ENCODE measurements at places on chromosomes 3 and 15. TPM values are rescaled to one million over a fixed set of nuclear protein-coding genes. Genes with fewer than 3 reads are reported as not detected.

Gene CHRM5
- not detected for total RNA-seq

GRCh38 chr3:88032245-88032644, 26.6 kb downstream of the CGGBP1 start:
- DNase-seq, result no peak

GRCh38 chr15:78103406-78104118, 11.2 kb downstream of the SH2D7 start:
- DNase-seq, result no peak

DNA sequence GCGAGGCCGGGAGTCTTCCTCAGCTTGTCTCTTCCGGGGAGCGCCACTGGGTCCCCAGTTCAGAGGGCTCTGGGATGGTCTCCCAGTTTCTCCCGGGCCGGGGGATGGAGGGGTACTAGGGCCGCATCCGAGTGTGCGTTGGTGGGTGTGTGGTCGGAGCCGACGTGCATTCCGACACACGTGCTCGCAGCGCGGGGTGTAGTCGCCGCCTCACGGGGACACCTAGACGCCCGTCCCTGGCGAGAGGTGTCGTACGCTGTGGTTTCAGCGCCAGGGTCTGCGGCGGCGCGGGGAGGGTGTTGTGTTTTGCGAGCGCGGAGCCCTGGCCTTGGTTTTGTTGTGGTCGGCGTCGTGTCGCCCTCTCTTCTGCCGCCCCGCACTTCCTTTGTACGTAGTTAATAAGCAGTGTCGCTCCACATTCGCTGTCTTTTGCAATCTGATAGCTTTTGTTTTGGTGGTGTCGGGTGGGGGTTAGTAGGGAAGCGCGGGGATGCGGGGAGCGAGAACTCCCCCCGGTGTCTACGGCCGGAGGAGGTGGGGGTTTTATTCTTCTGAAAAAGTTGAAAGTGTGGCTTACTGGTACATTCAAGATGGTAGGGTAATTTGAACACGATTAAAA, 2.2 kb downstream of the IGF1R start:
- DNase-seq, result no peak

- DNase-seq, result peak; percentile 64
Observed at GRCh38 chr3:10400050-10400748, 79.3 kb upstream of the SEC13 start.

Gene ATP13A5
- total RNA-seq, result 0.03 TPM

DNA sequence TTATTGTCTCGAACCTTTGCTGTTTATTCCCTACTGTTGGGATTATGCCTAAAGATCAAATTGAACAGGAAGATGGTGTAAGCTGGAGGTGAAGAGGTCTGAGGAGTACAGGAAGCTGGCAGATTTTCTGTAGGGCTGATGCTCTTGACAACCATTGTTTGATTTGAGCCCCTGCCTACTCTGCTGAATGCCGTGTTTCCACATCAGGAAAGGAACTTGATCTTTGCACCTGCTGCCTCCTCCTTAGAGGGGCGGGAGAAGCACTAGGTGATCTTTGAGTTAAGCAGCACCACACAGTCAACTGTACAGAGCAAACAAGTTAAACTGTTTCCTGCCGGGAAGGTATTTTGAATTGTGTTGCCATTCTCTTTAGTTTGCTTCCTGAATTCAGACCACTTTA, 364.6 kb upstream of the EPHA6 start:
- DNase-seq, result no peak

GRCh38 chr3:55601366-55602080, 114.4 kb upstream of the WNT5A start:
- DNase-seq, result no peak

GRCh38 chr15:49923671-49924070, 195.4 kb downstream of the ATP8B4 start:
- no peak for DNase-seq

- no peak for DNase-seq
Observed at GRCh38 chr15:63195569-63196015, 6.2 kb downstream of the RAB8B start.

DNA sequence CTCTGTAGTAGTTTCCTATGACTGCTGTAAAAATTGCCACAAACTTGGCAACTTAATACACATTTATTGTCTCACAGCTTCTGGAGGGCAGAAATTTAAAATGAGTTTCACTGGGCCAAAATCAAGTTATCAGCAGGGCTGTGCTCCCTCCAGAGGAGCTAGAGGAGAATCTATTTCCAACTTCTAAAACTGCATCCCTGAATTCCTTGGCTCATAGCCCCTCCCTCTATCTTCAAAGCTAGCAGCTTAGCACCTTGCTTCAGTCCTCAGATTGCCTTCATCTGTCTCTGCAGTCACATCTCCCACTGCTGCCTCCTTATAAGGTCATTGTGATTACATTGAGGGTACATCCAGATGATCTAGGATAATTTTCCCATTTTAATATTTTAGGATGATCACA, 17.8 kb upstream of the GADL1 start:
- no peak for DNase-seq

Gene PRICKLE2
- total RNA-seq, result 1.7 TPM

DNA sequence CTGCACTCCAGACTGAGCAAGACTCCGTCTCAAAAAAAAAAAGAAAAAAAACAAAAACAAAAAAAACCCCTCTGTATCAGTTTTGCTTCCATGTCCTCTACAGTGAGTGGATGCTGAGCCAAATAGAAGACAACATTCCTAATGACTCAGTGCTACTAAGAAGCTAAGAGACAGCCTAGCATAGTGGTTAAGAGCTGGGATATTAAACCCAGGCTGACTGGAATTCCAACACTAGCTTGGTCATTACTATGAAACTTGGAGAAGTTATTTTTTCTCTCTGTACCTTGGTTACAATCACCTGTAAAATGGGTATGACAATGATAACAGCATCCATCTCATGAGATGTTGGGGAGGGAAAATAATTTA, 60.9 kb upstream of the PYGO1 start:
- DNase-seq, result no peak

DNA sequence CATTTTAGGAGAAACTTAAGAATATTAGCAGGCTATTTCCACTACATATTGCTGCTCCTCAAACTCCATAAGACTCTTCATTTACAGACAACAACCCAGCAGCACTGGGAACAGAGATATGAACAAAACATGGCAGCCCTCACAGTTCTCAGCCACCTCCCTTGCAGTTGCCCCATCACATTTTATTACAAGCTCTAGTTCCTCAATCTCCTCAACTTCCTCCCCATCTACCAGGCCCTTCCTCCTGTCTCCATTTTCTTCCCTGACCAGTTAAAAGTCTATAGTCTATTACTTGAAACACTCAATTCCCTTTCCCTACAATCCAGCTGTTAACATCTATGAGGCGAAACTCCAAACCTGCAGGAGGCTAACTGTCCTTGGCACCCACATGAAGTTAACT, 412.5 kb downstream of the TBC1D5 start:
- no peak for DNase-seq

Gene STRIT1
- not detected for total RNA-seq

- DNase-seq, result no peak
Observed at GRCh38 chr3:183295211-183295610, 42.2 kb downstream of the B3GNT5 start.

GRCh38 chr3:168847291-168847883, 751.7 kb upstream of the GOLIM4 start:
- peak; percentile 11 for DNase-seq

DNA sequence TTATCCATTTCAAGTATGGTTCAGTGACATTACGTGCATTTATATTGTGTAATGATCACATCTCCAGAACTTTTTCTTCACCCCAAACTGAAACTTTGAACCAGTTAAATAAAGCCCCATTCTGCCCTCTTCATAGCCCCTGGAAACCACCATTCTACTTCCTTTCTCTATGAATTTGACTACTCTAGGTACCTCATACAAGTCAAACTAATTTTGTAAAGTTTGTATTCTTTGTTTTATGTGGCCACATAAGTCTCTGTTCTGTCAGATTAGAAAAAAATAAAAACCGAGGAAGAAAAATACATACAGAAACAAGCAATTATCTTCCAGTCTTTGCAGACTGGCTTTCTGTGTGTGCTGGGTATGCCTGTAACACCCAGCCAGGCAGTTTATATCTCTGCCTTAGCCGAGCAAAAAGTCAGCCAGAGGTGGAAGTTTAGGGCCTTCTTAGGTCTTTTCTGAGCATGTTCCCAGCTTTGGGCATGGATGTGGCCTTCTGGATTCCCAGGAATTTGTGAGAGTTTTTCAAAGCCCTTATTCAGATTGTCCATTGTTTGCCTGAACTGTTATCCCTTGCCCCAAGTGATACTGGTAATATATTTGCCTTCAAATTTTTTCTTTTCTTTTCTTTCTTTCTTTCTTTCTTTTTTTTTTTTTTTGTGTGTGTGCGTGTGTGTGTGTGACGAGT, 6.0 kb upstream of the GRAMD1C start:
- DNase-seq, result no peak

GRCh38 chr3:53023072-53023823, 22.6 kb downstream of the SFMBT1 start:
- no peak for DNase-seq

DNA sequence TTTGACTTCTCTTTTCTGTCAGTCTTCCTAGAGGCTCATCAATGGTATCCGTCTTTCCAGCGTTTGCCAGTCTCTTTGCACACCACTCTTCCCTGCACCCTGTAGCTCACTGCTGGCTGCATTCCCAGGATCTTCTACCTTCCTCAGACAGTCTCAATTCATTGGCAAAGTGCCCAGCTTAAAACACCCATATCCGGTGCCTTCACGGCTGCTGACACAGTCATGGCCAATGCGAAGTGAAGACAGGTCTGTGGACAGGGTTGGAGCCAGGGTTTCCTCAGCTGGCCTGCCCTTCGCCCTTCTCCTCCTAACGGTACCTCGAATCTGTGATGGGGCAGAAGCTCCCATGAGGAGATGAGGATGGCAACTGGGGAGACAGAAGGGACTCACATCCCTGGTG, 36.1 kb downstream of the PTH1R start:
- no peak for DNase-seq

DNA sequence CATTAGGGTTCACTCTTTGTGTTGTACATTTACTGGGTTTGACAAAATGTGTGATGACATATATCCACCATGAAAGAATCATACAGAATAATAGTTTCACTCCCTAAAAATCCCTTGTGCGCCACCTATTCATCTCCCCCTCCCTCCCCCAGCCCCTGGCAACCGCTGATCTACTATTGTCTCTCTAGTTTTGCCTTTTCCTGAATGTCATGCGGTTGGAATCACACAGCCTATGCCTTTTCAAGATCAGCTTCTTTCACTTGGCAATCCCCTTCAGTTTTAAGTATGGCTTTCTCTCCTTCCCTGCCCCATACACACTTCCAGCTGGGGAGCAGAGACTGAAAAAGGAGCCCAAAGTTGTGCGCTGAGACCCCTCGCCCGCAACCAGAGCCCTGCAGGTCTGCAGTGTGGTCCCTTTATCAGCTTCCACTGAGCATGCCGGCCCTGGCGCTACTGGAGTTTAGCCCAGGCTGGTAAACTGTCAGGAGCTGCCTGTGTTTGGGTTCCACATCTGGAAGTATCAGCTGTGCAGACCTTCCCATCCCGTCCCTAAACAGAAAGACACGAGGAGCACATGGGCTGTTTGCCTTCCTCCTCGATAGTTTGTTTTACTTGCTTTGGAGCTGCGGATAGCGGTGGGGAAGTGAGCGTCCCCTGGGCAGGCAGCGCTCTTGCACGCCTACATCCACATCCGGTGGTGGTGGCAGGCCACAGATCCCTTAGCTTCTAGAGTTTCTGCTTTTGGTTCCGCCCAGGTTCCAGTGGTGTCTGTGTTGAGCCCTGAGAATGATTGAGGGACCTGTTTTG, 12.3 kb downstream of the BOC start:
- DNase-seq, result no peak

- DNase-seq, result no peak
Observed at GRCh38 chr15:69060041-69060481, 45.6 kb downstream of the NOX5 start.

- DNase-seq, result no peak
Observed at GRCh38 chr3:2511356-2511755, 412.7 kb downstream of the CNTN4 start.

GRCh38 chr15:73697033-73697467, 12.9 kb downstream of the CD276 start:
- DNase-seq, result peak; percentile 78

DNA sequence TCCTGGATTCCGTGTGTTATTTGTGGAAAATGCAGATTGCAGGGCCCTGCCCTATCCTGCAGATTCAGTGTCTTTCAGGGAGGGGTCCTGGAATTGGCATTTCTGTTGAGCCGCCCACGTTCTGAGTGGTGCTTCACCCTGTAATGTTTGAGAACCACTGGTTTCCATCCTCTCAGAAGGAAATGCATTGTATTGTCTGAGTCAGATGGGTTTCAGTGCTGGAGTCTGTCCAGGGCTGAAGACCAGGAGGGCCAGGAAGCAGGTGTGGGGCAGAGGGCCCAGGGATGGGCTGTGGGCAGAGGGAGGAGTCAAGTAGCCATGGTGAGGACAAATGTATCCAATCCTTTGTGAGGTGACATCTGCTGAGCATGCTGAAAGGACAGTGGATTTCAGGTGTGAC, 123.8 kb downstream of the SV2B start:
- DNase-seq, result no peak

Gene CISH
- 1.6 TPM for total RNA-seq

GRCh38 chr3:37963016-37963415, 27.6 kb upstream of the VILL start:
- DNase-seq, result no peak

GRCh38 chr3:140571836-140572235, 106.0 kb upstream of the TRIM42 start:
- no peak for DNase-seq

GRCh38 chr3:66485291-66485968, 15.4 kb downstream of the LRIG1 start:
- DNase-seq, result no peak

GRCh38 chr3:41580274-41580959, 381.1 kb downstream of the CTNNB1 start:
- DNase-seq, result peak; percentile 51

DNA sequence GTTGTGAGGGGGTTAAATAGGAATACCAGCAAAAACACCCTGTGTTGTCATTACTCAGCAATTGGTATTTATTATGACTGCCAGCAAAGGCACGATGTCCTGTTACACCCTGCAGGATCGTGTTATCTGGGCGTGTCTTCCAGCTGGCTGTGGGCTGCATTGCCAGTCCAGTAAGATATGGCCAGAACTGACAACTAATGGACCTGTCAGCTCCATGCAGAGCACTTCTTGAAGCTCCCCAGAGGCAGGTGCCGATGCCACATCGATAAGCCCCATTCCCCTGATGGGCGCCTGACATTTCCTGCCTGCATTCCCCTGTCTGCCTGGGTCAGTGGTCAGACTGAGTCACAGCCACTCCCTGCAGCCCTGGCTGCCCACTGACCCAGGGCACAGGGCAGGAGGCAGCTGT, 79.7 kb upstream of the RASGRF1 start:
- DNase-seq, result no peak

- DNase-seq, result no peak
Observed at GRCh38 chr3:177607589-177607988, 410.3 kb upstream of the TBL1XR1 start.

Gene NT5DC2
- total RNA-seq, result 302 TPM

GRCh38 chr3:58742239-58742638, 75.7 kb upstream of the FAM3D start:
- DNase-seq, result no peak

Gene CHMP2B
- 31.2 TPM for total RNA-seq

- DNase-seq, result no peak
Observed at GRCh38 chr3:87175732-87176131, 51.4 kb upstream of the CHMP2B start.

Gene RBP2
- not detected for total RNA-seq

Gene SLC22A14
- total RNA-seq, result 0.03 TPM

- DNase-seq, result peak; percentile 35
Observed at GRCh38 chr15:57640930-57641682, 49.4 kb downstream of the MYZAP start.

- no peak for DNase-seq
Observed at GRCh38 chr3:114336122-114336697, 42.4 kb downstream of the TIGIT start.

GRCh38 chr15:45102226-45102625, 11.7 kb downstream of the DUOX2 start:
- peak; percentile 15 for DNase-seq

Gene RBM15B
- total RNA-seq, result 29.3 TPM
